ENCODE measurements at places on chromosomes 1 and 21. TPM values are rescaled to one million over a fixed set of nuclear protein-coding genes. Genes with fewer than 3 reads are reported as not detected.

The PDZK1 gene
- total RNA-seq, result 0.13 TPM

- peak; percentile 86 for DNase-seq
Observed at GRCh38 chr1:244970236-244970743, 105.9 kb upstream of the HNRNPU start.

The SERTAD4 gene
- total RNA-seq, result not detected

DNA sequence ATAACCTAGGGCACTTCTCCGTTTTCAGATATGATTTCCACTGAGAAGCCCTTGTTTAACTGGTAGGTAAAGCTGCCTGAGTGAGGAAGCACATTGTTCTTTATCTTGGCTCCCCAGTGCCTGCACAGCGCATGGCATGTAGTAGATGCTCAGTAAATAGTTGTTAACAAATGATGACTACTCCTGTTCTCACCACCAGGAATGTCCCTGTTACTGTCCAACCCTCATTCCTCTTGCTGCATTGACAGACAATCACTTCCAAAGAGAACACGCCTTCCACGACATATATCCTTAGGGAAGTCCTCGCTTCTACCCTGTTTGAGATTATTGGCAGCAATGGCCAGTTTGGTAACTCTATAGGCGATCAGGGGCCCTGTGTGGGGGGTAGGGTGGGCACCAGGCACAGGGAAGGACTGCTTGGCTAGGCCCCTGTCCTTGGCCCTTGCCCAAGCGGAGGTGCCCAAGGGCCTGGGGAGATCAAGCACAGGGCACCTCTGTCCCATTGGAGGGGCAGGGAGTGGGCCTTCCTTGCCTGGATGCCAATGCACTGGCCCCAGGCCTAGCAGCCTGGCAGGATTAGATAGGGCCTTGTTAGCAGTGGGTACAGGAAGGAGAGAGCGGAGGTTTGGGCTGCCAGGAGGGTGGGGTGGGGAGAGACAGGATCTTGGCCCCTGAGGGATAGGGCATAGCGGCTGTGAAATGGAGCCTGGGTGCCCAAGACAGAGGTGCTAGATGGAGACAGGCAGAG is 10.2 kb downstream of the NES start:
- DNase-seq, result no peak

DNA sequence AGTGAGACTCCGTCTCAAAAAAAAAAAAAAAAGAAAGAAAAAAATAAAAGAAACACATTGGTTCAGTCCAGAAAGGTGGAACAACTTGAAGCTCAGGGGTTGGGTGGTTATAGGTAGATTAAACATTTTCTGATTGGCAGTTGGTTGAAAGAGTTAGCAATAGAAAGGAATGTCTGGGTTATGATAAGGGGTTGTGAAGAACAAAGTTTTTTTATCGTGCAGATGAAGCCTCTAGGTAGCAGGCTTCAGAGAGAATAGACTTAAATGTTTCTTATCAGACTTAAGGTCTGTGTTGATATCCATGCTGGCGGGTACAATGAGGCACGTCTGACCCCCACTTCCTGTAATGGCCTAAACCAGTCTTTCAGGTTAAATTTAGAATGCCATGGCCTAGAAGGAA is 45.0 kb upstream of the PDE9A start:
- DNase-seq, result no peak

The RXRG gene
- total RNA-seq, result not detected

The OR14A16 gene
- not detected for total RNA-seq

DNA sequence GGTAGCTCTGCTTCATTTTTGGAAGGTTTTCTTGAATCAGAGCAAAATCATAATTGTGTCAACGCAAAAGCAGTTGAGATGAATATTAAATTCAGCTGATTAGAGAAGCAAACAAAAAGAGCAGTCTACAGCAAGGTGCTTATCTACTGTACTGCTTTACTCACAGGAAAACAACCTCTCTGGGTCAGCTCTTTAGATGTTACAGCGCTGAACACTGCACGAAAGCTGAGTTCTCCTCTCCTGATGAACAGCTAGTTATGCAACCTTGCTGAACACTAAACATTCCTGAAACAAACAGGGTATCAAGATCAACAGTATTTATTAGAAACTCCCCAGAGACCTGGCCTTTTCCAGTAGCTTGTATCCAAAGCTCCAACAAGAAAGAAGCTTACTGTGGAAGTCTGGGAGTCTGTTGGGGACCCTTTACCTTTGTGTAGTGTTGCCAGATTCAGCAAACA is 41.3 kb downstream of the TBCE start:
- no peak for DNase-seq

The HORMAD1 gene
- total RNA-seq, result 1.4 TPM

GRCh38 chr1:160641323-160642280 is 5.2 kb downstream of the SLAMF1 start:
- DNase-seq, result no peak

GRCh38 chr1:112793631-112794565 is 78.8 kb upstream of the PPM1J start:
- DNase-seq, result no peak

GRCh38 chr1:17632541-17633184 is 93.2 kb downstream of the ARHGEF10L start:
- no peak for DNase-seq

- DNase-seq, result no peak
Observed at GRCh38 chr1:158901623-158902022, 29.7 kb upstream of the PYHIN1 start.

- DNase-seq, result no peak
Observed at GRCh38 chr1:27656157-27656893, 15.7 kb downstream of the IFI6 start.

The FCRL1 gene
- 111 TPM for total RNA-seq

- DNase-seq, result no peak
Observed at GRCh38 chr1:167770127-167770526, 48.3 kb downstream of the MPZL1 start.

- no peak for DNase-seq
Observed at GRCh38 chr1:79133774-79134364, 127.3 kb upstream of the ADGRL4 start.

DNA sequence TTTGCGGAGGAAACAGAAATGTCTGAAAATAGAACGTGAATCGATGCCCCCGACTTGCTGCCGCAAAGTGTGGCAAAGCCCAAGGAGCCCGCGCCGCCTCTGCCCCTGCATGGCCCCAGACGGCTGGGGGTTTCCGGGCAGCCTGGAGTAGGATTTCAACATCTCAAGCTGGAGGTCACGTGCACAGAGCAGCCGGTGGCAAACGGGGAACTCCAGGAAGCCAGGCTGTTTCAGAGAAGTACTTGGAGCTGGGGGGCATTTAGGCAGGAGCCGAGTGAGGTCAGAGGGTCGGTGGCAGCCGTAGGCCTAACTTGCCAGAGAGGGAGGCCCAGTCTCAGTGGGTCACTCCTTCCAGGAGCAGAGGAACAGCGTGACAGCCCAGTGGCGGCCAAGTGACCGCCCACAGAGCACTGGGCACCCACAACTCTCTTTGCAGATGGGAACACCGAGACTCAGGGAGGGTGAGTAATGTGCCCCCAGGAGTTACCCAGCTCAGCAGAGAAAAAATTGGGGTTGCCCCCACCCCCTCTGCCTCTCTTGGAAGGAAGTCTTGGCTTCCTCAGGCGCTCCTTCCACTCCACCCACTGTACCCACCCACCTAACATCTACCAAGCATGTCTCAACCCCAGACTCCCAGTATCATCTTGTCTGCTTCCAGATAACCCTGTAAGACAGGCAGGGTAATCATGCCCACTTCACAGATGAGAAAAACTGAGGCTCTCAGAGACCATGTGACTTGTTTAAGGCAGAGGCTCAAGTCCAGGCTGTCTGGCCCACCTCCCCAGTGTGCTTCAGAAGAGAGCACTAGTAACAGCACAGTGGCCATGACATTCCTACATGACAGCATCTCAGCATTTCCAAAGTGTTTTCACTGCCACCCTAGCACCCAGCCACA is 179.4 kb downstream of the HIVEP3 start:
- peak; percentile 68 for DNase-seq

The CD2 gene
- 0.35 TPM for total RNA-seq

DNA sequence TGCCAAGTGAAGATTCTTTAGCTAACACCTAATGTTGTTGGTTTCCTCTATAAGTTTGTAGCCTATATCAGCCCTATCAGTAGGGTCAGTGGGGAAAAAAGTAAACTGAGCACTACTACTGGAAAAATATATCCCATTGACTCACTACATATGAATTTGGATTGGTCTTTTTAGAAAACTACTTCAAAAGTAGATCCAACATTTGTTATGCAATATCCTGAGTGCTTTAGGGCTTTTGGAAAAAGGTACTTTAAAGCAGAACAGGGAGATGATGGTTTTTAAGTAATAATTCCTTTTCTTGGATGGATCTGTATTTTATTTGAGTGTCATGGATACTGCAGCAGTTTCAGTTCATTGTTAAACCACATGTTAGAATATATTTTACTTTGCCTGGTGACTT is 7.1 kb downstream of the C1orf21 start:
- no peak for DNase-seq

The SLC44A3 gene
- total RNA-seq, result not detected

GRCh38 chr1:25485536-25486411 is 55.1 kb downstream of the MACO1 start:
- DNase-seq, result no peak

GRCh38 chr1:234889643-234890042 is 239.0 kb downstream of the TOMM20 start:
- DNase-seq, result no peak

DNA sequence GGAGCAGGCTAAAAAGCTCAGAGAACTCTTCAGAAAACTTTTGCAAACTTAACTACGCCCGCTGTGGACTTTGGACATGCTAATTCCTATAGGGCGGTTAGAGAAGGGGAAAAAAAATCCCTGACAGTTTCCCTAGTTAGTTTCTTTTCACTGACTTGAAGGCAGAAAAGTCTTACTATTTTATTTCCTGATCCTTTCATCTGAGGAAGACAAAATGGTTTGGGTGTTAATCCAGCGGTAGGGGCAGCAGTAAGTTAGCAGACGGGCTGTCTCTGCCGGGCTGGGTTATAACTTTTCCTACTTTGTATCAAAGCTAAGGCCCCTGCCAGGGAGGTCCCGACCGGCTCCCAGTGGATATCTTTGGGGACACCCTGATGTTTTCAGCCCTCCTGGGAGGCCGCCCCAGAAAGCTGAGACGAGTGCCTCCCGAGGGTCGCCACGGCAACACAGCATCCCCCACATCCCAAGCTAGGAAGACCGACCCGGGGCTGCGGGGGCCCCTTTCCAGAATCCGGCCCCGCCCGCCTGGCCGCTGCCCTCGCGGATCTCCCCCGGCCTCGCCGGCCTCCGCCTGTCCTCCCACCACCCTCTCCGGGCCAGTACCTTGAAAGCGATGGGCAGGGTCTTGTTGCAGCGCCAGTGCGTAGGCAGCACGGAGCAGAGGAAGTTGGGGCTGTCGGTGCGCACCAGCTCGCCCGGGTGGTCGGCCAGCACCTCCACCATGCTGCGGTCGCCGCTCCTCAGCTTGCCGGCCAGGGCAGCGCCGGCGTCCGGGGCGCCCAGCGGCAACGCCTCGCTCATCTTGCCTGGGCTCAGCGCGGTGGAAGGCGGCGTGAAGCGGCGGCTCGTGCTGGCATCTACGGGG is 162.6 kb downstream of the RUNX1 start:
- DNase-seq, result peak; percentile 40

- no peak for DNase-seq
Observed at GRCh38 chr1:7447093-7447492, 324.0 kb upstream of the VAMP3 start.

DNA sequence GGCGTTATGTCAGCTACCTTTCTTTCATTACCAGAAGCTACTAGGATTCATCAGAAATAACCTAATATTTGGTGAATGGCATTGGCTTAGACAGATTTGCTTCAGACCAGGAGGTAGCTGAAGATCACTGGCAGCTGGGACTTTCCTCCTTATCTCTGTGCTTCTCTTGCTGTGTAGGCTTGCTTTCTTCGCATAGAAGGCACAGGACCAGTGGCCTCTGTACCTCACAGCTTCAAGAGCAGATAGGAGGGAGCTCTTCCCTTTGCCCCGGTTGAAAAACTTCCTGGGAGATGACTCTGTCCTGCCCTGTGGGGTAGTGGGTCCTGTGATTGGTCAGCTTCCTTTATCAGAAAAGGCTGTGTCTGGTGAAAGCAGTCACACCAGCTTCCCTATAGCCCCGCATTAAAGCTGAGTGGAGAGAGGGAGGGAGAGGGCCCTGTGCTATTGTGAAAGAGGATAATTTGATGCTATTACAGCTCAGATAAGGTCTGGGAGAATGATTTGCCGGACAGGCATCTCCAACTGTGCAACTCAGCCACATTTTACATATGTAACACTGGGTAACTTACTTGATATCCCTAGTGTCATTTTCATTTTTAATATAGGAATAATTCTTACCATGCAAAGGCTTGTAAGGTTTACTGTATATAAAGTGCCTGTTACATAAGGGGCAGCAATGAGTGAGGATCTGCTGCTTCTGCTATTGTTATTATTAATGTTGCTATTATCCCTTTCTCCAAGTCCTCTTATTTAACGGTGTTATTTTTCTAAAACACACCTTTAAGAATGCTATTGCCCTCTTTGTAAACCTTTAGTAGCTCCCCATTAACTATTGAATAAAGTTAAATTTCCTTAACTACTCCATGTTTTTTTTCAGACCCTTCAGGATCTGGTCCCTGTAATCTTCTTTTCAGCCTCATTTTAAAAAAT is 31.6 kb downstream of the OSBPL9 start:
- no peak for DNase-seq

The UBXN11 gene
- 36.9 TPM for total RNA-seq

The RGS16 gene
- total RNA-seq, result 2.6 TPM

The ZMYM4 gene
- 42.4 TPM for total RNA-seq

DNA sequence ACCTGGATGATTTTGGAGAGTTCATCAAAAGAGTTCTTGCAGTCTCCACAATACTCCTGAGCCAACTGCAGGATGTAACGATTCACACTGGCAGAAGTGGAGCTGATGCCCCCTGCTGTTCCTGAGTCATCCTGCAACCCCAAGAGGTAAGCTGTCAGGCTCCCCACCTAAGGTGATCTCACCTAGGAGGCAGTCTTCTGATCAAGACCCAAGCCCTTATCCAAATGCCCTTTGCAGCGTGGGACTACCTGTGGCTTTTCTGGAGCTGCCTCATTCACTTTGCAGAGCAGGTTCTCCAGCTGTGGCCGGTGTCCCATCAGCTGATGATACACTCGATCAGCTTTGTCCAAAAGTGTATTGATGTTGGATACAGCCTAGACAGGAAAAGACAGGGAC is 96.4 kb downstream of the UBR4 start:
- DNase-seq, result no peak

The DPH5 gene
- total RNA-seq, result 45.2 TPM

DNA sequence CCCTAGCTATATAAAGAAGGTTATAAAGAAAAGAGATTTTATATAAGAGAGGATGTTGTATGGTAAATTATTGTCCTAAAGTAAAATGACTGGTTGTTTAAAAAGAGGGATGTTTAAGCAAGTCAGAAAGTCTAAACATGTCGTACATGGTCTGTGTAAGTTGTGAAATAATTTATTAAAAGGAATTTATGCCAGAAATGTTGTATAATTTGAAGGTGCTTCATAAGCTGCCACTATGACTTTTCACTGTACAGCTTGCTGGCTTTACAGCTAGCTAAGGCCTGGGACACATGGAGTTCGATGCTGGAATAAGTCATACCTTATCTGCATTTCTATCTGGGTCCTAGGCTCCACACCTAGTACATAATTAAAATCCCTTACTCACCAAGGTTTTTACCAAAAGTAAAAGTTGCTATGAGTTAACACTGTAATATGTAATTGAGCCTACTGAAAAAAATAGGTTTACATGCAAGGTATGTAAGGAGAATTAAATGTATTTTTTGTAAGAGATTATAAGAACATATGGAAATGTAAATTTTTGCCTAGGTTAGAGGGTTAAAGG is 59.0 kb upstream of the EDEM3 start:
- no peak for DNase-seq

The CACHD1 gene
- 0.12 TPM for total RNA-seq

Data from activated B cell treated with CpG ODN at 0.5 μM for 24 hours (primary cell).